ENCODE measurements at places on chromosomes 3 and 15.

GRCh38 chr15:63870487-63871209 is 36.9 kb upstream of the HERC1 start:
- no peak for DNase-seq

GRCh38 chr3:107250221-107250620 is 127.0 kb upstream of the CCDC54 start:
- no peak for DNase-seq

- DNase-seq, result no peak
These were observed 60.6 kb upstream of the GAP43 start for GRCh38 chr3:115562636-115563267.

DNA sequence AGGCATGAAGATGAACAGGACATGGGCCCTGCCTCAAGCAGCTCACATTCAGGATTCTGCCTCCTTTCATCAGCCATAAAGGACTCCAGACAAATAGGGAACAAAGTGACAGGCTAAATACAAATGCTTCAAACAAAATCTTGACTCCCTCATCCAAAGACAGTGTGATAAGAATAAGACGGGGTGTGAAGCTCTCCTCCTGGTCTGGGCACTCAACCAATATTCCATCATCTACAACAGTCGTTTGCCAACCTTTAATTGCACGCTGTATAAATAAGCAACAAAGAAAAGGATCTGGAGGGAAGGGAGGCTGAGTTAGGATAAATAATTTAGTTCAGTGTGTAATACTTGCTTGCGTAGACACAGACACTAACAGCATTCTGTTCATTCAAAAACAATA is 5.4 kb downstream of the CCDC54 start:
- DNase-seq, result no peak

GRCh38 chr3:29827756-29828155 is 546.9 kb downstream of the RBMS3 start:
- DNase-seq, result no peak

- no peak for DNase-seq
These were observed 350.6 kb upstream of the IL12A start for GRCh38 chr3:159637883-159638542.
